ENCODE measurements at places on chromosomes 5 and 9. TPM values are rescaled to one million over a fixed set of nuclear protein-coding genes. Genes with fewer than 3 reads are reported as not detected.
A peak's percentile ranks its signal among the peaks of the same experiment; 100 is the strongest.

The CDK7 gene
- 91.9 TPM for total RNA-seq

The OTP gene
- not detected for total RNA-seq

- peak; percentile 63 for DNase-seq
Measured at GRCh38 chr9:95852059-95853032, 23.1 kb upstream of the ERCC6L2 start.

GRCh38 chr9:69016191-69017096, 2.5 kb upstream of the PRKACG start:
- DNase-seq: no peak

The FSTL4 gene
- 0.11 TPM for total RNA-seq

DNA sequence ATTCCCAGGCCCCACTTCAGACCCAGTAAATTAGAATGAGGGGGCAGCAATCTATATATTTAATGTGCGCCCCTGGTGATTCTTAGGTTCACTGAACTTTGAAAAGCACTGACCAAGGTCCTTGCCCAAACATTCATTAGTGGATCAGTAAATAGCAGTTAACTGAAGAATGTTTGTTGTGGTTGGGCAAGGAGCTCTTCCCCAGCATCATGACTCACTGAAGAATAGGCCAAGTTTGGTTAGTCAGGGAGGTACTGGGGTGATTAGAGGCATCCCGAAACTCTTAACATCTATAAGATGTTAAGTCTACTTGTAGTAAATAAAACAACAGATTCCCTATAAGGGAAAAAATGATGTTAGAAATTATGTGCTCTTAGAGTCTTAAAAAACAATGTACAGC, 833 bp upstream of the MROH2B start:
- DNase-seq: no peak

DNA sequence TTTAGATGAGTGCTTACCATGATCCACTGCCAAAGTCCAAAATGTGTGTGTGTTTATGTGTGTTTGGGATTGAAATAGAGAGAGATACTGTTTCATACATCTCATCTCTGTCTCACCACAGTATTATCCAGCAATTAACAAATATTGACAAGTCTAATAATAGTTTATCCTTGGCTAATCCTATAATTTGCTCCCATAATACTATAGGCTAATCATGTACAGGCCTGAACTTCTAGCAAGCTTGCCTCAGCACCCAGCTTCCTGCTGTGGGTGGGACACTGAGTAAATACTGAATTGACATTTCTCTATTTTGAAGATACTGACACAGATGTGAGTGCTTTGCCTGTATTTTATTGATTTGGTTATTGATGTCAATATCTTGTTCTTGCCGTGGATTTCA, 35.3 kb upstream of the KCNV2 start:
- no peak for DNase-seq

DNA sequence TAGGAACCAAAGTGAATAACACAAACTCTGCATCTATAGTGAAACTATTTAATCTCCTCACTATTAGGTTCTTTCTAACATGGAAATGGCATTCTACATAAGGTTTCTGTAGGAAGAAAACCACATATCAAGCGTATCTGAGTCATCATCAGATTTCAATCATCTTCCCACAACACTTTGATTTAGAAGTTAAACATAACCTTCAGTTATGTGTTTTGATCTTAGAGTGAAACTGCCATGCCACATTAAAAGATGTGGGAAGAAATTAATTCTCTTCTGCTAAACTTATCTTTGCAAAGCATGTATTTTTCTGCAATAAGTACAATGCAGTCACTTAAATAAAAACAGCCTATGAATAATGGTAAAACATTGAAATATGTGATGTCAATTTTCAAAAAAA, 55.0 kb downstream of the MEF2C start:
- DNase-seq: no peak

The QRFP gene
- not detected for total RNA-seq

GRCh38 chr5:1335540-1336095, 9.3 kb downstream of the CLPTM1L start:
- DNase-seq: no peak

The PCDHGB6 gene
- 1.3 TPM for total RNA-seq

- DNase-seq: no peak
Measured at GRCh38 chr9:81653240-81653639, 36.1 kb downstream of the TLE1 start.

GRCh38 chr5:171581781-171582180, 162.3 kb downstream of the FGF18 start:
- no peak for DNase-seq

GRCh38 chr9:138025417-138025816, 147.8 kb downstream of the CACNA1B start:
- DNase-seq: peak; percentile 2

GRCh38 chr9:107342476-107343161, 59.5 kb downstream of the RAD23B start:
- DNase-seq: no peak

The DIAPH1 gene
- total RNA-seq: 40.7 TPM

The LRRC19 gene
- not detected for total RNA-seq

- no peak for DNase-seq
Measured at GRCh38 chr9:90162819-90163218, 479.8 kb downstream of the DIRAS2 start.

GRCh38 chr5:106873568-106873967, 797.2 kb downstream of the EFNA5 start:
- DNase-seq: peak; percentile 30

The IARS1 gene
- 275 TPM for total RNA-seq

- DNase-seq: no peak
Measured at GRCh38 chr5:79225026-79225425, 10.9 kb upstream of the JMY start.

GRCh38 chr5:128254789-128255188, 171.2 kb downstream of the SLC12A2 start:
- peak; percentile 11 for DNase-seq

GRCh38 chr9:90722071-90722470, 79.4 kb upstream of the DIRAS2 start:
- no peak for DNase-seq

- no peak for DNase-seq
Measured at GRCh38 chr9:131072107-131072870, 24.0 kb upstream of the AIF1L start.
